ENCODE measurements at places on chromosomes 2 and 18.

DNA sequence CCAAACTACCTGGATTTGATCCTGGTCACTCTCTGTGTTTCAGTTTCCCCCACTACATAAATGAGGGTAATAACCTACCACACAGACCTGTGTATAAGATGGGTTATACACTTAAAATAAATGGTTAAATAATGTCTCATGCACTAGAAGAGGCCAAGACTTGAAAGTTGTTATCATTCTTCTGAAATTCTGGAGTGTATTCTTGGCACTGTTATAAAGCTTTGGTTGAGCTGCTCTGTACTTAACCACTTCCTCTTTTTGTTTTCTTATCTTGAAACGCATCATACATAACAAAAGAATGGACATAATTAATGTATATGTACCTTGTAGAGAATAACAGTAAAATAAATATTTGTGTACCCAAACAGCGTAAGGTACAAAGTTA, 281.0 kb downstream of the AFF3 start:
- no peak for DNase-seq

DNA sequence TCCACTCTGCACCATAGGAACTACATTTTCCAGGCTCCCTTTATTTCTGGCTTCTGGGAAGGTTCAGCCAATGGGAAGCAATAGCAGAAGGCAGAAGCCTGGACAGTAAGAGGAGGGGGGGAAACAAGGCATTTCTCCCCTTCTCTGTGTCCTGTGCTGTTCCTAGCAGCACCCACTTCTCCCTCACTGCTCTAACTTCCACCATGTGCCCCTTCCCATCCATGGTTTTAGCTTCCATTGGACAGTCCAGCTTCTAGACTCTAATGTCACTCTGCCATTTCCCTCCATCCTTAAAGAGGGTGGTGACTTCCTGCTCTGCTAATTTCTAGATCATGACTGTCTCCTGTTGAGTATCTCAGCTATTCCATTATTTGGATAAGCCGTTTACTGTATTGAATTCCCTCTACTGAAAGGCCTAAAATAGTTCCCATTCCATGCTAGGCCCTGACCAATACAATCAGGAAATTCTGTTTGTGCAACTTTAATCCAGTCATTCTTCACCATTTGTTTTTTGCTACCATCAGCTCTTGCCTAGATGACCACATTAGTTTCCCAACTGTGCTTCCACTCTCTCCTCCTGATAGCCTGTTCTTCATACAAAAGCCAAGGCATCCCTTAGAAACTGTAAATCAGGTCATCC, 20.8 kb upstream of the LYPD1 start:
- no peak for DNase-seq

DNA sequence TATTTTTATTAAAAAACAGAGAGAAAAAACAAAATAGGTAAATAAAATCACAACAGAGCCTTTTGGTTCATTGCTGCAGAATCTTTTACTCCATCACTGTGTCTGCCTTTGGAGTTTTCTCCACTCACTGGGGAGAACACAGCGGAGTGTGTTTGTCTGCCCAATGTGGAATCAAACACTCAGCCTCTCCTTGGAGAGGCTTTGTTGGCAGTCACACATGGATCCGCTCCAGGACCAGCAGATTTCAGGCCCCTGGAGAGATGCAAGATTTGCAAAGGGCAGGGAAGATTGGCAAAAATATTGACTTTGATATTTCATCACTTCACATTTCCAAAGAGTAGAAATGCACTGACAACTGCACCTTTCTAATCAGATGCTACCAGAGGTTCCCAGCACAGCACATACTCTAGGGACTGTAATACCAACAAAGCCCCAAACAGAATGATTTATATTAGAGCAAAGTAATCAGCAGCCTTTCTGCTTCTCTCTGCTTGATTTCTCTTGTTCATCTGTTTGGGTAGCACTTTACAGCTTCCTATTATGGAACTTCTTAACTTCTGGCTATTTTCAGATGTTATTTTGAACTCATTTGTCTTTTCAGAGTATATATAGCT, 1898.8 kb upstream of the PIK3C3 start:
- DNase-seq: no peak

- no peak for DNase-seq
Observed at GRCh38 chr2:1830936-1831619, 86.8 kb upstream of the PXDN start.

DNA sequence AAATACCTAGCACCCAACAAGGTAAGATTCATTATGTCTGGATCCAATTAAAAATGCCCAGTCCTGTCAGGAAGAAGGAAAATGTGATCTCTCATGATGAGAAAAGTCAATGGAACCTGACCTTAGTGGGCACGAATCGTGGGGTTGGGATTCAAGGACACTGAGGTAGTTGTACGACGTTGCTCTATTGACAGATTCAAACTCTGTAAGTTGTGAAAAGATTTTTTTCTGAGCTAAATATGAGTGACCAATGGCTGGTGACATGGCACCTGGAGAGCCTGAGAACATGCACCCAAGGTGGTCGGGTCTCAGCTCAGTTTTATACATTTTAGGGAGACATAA, 148.2 kb downstream of the NDUFA10 start:
- DNase-seq: no peak

DNA sequence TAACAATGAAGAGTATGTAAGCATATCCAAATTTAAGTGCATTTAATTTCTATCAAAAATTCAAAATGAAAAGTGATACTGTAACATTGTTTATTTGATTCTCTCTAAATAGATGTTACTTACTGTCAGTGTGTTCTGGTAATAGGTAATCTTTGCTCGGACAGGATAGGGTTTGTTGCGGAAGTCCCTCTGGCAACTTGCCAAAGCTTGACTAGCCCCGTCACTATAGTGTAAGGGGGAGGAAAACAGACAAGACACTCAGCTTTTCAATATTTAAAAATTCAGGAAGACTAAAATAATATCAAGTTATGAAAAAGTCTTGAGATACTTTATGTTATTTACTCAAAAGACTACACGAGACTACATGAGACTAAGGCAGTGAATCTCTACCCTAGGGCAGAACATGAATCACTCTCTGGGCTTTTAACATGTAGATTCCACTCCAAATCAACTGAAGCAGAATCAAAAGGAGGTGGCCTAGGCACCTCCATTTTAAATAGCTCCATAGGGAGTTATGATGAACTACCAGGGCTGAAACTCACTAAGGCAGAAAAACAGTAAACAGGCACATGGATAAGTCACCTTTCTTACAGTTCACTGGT, 5.9 kb downstream of the LMAN1 start:
- no peak for DNase-seq

DNA sequence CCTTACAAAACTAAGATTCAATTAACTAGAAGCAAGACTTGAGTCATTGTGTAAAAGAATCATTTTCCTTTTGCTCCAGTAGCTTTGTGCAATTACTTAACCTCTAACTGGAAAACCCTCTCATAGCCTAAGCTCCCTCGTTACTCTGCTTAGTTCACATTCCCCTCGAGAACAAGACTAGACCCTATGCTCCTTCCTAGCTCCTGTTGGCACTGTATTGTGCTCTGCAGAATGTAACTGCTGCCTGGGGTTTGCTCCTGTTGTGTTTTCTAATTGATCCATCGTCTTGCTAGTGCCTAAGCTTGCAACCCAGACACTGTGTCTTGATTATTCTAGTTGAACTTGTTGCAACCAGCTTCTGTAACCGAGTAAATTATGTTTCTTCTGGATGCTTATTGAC, 347.0 kb downstream of the ZNF804A start:
- DNase-seq: no peak

DNA sequence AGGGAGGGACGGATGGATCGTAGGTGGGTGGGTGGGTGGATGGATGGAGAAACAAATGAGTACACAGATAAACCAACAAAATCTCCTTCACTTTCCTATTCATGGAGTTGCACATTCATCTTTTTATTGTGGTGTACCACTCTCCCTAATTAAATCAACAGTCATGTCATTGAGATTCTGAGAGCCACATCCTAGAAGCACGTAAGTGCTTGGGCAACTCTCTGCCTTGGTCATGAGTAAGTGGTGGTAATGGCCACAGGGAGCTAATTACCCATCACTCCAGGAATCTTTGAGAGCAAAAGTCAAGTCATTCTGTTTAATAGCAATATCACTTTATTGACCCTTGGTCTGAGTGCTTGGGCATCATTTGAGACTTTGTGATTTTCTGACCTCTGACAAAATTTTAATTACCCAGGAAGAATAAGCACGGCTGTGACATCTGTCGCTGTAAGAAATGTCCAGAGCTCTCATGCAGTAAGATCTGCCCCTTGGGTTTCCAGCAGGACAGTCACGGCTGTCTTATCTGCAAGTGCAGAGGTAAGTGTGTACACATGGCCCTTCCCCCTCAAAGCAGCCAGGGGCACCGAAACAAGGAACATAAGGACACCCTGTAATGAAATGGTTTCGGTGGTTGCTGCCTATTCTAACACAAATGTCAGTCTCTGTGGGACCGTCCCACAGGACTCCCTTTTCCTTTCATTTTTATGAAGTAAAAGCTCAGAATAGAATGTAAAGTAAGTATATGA, 85.9 kb downstream of the FEZ2 start:
- DNase-seq: no peak

DNA sequence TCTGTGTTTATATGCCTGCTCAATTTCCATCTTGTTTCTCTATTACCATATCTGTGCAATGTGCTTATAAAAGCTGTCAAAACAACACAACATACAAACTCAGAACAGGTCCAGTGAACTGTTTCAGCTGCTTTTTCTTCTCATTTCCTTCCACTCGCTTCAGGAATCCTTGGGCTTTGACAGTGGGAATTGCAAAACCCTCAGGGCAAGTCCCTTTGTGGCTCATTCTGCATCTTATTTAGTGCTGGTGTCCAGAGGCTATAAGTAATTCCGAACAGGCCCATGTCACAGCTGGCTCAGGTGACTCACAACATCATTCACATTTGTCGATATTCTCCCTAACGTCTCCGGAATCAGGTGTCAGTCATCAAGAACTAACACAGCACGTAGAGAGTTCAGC, 309.9 kb upstream of the ZNF521 start:
- DNase-seq: no peak

DNA sequence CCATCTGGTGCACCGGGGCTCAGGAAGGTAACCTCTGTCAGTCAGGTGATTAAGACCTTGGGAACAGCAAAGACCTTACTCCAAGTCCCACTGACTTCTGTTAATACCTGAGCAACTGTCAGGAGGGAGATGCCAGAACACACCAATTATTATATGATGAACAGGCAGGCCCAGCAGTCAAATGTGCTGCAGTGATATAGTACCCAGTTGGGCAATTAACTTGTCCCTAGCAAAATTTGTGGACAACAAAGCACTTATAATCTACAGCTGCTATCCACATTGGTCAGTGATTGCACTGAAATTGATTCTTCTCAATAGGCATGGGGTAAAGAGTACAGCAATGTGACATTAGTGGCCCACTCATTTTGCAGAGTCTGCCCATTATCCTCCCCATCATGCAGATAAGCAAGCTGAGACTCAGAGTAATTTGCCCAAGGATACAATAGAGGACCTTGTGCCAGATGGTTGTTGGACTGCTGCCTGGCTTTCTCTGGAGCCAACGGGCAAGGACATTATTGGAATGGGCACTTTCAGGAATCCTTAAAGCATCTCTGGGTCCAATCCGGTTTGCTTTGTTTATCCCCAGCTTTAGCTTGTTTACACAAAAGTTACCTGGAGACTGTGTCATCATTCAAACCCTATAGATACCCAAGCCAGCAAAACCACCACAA, 147.6 kb downstream of the CCBE1 start:
- DNase-seq: no peak

GRCh38 chr18:31612124-31612523, 20.4 kb downstream of the TTR start:
- no peak for DNase-seq

DNA sequence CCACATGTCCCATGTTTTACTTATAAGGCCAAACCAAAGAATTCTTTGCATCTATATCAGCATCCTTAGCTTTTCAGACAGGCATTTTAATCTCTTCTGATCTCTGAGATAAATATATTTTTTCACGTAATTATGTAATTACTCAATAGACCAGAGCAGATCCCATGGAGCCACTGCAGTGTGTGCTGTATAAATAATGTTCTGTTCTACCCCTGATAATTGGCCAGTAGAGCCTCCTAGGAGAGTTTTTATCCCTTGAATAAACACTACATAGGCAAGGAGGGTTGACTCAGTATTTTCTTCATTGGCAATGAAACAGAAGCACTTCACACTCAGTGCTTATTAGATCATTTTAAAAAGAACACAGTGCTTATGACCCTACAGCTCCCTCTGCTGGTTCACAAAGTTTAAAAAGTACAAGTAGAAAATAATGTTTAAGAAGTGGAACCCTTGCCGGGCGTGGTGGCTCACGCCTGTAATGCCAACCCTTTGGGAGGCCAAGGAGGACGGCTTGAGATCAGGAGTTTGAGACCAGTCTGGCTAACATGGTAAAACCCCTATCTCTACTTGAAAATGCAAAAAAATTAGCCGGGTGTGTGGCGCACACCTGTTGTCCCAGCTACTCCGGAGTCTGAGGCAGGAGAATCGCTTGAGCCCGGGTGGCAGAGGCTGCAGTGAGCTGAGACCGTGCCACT, 91.9 kb downstream of the PPP1R1C start:
- DNase-seq: no peak

DNA sequence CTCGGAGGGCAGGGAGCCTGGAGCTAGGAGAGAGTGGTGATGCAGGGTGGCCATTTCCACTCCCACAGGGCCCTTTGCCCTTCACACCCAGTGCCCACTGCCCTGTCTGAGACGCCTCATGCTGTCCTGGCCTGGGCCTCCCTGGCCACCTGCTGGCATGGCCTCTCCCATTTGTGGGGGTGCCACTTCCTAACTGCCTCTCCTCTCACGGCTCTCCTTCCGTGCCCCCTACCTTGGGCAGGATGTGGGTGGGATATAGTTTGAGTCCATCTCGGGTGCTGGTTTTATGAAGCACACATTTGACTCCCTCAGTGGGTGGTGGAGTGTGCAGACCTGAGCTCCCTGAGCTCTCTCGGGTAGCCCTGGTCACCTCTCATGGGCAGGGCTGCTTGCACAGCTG, 46.0 kb downstream of the DGKD start:
- peak; percentile 22 for DNase-seq

DNA sequence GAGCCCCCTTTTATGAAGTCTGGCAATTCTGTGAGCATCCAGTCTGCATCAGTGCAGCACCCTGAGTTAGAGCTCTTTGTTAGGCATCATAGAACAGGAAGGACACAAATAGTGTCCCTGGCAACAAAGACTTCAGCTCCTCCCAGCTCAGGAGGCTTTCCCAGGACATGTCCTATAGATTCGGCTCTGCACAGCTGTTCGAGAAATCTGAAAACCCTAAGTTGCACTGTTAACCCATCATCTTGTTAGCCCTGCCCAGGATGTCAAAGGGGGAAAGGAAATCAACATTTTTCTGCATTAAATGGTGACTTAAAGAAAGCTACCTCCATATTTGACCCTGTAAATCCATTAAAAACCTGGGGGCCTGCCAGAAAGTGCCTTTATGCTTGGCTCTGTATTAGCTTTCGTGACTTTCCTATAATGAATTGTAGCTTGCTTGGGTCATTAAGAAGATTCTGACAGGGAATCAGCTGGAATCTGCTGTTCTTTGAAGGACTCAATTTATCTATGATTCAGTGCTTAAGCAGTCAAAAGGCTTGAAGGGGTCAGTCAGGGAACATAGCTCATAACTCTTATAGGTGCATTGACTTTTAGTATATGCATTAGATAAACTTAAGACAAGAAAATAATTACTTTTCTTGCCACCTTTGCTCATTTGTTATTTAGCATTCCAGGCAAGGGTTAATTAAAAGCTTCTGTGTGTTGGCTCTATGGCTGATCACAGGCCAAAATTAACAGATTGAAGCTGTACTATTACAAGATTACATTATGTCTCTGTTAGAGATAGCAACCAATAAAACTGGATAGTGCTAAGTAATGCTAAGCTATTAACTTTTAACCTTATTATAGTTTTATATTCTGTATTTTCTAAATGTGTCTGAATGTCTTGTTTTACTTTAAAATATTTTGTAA, 20.6 kb downstream of the ERMN start:
- no peak for DNase-seq
